ENCODE measurements at places on chromosomes 11 and 22.

DNA sequence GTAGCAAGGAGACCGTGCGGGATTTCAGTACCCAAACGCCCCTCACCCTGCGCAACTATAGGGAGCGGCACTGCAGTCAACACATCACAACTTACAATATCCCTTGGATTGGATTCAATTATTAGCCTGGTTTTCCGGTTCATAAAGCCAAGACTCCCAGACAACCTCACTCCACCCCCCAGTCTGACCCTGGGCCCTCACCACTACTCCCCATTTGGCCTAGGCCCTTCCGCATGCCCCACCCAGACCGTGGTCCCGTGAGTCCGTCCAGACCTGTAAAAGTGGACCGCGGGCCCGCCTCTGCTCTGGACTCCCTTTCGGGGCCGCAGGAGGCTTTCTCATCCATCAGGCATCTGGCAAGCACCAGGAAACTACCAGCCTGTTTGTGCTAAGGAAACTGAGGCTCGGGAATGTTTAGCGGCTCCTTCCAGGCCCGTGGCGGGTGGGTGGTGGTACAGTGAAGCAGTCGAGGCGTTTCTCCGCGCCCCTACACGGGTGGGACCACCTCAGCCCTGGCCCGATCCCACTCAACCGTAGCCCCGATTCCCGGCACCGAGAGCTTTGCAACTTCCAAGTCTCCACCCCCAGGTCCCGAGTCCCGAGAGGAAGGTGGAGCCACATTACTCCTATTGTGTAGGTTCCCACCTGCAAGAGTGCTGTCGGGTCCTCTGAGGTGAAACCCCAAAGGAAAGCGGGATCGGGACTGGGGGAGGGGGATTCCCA is 679 bp upstream of the DPP3 start:
- DNase-seq: no peak

- no peak for DNase-seq
Measured at GRCh38 chr11:68837583-68838571, 3.8 kb downstream of the CPT1A start.

DNA sequence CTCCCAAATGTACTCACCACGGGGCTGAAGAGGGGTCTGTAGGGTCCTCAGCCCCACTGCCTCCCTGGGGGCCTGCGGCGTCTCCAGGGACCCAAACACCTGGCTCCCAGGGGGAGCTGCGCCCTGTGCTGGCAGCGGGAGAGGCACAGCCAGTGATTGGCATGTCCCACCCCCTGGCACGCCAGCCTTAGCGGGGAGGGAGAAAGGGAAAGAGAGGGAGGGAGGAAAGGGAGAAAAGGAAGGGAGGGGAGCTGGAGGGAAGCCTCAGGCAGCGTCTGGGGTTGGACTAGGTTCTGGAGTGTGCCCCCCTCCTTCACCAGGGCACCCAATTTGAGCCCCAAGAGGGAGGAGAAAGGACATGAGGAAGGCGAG is at the start of gene CHRM1:
Gene CHRM1, minus strand, starts transcription at position 163 of the 372 bp plus-strand sequence. CDS start 10,263 bp downstream, outside the sequence.
- no peak for DNase-seq

- no peak for DNase-seq
Measured at GRCh38 chr11:92861634-92862033, 107.8 kb upstream of the MTNR1B start.

DNA sequence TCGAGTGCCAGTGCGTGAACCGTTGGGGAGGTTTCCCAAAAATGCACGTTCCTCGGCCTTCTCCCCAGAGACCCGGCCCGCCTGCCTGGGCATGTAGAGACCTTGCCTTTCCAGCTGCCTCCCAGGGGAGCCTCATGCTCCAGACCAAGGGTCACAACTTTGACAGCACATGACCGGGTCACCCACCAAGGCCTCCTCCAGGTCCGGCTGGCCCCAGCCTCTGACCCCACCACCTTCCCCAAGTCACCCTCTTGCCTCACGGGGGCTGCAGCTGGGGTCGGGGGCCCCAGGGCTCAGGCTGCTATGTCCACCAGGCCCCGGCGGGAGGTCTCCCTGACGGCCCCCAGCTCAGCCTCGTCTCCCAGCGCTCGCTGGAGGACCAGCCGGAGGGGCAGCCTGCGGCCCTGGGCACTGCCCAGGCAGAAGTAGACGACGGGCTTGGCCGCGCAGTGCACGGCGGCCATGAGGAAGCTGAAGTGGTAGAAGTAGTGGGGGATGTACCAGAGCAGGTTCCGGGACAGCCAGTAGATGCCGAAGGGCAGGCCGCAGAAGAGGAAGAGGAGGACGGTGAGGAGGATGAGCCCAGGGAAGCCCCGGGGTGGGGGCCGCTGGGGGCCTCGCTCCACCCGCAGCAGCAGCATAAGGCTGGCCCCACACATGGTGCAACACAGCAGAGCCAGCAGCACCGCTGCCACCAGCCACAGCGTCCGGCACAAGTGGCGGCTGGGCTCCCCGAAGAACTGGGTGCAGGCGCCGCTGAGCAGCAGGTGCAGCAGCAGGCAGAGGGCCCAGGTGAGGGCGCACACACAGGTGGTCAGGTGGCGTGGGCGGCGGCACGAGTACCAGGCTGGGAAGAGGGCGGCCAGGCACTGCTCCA is 4.4 kb downstream of the MRGPRE start:
- DNase-seq: no peak

DNA sequence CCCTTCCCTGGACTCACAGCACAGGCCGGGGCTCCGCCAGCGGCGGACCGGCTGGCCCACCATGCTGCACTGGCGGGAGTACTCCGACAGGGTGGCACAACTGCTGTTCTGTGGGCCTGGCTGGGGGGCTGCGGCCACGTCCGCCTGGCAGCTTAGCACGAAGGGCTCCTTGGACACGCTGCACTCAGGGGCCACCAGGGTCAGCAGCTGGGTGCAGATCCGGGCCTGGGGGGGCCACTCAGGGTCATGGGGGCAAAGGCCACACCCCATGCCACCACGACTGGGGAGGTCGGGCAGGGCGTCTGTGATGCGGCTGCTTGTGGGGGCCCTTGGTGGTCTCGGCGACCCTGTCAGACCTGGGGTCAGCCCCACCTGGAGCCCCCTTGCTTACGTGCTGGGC is 6.0 kb downstream of the MUC6 start:
- no peak for DNase-seq

GRCh38 chr11:101914341-101914737 is 471 bp upstream of the CEP126 start:
- no peak for DNase-seq

- no peak for DNase-seq
Measured at GRCh38 chr11:86717817-86718501, 45.5 kb upstream of the ME3 start.

GRCh38 chr22:48425091-48425506 is 1402.6 kb downstream of the BRD1 start:
- DNase-seq: no peak

DNA sequence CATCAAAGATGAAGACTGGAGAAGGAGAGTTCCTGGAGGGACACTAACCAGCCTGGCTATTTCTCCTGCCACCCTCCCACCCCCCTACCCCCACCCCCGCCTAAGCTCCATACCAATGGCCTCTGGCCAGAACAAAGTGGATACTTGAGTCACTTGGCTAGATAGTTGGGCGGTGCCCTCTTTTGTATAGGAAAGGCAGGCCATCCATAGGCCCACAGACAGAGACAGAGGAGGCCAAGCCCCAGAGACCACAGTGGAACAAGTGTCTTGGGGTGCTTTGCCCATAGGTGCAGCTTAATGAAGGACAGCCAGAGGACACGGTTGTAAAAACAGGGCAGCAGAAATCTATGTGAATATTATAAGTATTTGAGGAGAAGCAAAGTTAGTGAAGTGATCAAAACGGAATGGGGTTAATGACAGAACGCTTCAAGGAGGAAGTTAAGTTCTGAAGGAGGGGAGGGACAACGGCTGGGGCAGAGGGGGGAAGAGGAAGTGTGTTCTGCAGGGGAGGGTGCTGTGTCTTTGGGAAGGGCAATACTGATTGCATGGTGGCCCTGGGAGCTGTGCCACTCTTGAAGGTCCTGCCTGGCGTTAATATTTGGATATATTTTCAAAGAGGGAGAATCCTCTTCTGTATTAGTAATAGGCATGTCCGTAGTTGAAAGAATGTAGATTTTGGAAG is 32.7 kb downstream of the FLI1 start:
- DNase-seq: no peak

DNA sequence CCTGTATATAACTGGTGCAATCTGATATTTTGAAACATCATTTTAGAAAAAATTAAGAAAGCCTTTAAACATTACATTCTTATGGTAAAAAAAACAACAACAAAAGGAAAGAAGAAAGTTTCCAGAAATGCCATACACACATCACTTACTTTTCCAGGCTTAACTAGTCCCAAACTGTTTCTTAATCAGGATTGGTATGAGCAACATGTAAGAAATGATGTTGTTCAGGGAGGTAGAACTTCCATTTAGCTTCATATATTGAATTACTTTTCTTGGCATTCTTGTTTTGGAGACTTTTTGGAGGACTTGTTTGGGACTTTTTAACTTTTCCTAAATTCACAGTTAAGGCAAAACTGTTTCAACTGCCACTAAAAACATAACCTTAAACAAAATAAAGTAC is 791.5 kb downstream of the METTL15 start:
- DNase-seq: no peak

DNA sequence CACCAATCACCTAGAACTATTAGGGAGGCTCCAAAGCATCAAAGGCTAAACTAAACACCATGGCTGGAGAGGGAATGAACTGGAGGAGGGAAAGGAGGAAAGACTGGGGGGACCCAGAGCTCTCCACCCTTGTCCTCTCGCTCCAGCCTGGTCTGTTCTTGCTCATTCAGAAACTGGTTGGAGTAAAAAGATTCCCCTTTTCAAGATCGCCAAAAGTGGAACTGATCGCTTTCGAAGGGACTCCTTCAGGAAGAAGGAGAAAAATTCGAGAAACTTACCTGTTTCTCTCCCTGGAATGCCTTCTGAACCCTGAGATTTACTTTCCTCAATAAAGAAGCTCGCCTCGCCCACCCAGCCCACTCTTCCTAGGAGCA is 46.9 kb downstream of the OR4D9 start:
- no peak for DNase-seq

DNA sequence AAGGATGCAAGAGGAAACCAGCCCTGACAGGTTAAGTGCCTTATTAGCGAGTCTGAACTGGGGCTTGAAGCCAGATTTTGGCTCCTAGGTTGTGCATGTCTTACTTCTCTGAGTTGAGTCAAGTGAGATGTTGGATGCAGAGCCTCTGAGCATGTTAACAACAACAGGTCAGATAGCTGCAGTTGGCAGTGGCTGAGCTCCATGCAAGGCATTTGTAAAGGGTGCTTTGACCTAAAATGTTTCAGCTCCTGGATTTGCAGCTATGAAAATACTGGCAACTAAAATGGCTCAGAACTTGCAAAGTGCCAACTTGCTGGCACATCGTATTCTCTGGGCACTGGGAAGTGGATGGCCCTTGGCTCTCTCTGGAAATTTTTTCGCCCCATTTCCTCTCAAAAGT is 16.4 kb upstream of the CSRP3 start:
- DNase-seq: no peak

DNA sequence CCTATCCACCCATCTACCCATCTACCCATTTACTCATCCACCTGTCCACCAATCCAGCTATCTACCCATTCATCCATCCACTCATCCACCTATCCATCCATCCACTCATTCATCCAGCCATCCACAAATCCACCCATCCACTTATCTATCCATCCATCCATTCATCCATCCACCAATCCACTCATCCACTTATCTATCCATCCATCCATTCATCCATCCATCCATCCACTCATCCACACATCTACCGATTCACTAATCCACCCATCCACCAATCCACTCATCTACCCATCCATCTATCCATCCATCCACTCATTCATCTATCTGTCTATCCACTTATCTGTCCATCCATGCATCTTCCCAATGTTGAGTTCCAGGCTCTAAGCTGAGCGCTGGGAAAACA is 1.7 kb upstream of the SPI1 start:
- no peak for DNase-seq

DNA sequence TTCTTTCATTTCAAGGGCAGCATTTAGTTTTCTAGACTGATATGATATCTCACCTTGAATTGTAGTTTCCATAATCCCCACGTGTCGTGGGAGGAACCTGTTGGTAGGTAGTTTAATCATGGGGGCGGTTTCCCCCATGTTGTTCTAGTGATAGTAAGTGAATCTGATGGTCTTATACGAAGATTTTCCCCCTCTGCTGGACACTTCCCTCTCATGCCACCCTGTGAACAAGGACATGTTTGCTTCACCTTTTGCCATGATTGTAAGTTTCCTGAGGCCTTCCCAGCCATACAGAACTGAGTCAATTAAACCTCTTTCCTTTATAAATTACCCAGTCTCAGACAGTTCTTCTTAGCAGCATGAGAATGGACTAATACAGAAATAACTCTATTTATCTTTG is 851.1 kb upstream of the FAT3 start:
- DNase-seq: no peak

DNA sequence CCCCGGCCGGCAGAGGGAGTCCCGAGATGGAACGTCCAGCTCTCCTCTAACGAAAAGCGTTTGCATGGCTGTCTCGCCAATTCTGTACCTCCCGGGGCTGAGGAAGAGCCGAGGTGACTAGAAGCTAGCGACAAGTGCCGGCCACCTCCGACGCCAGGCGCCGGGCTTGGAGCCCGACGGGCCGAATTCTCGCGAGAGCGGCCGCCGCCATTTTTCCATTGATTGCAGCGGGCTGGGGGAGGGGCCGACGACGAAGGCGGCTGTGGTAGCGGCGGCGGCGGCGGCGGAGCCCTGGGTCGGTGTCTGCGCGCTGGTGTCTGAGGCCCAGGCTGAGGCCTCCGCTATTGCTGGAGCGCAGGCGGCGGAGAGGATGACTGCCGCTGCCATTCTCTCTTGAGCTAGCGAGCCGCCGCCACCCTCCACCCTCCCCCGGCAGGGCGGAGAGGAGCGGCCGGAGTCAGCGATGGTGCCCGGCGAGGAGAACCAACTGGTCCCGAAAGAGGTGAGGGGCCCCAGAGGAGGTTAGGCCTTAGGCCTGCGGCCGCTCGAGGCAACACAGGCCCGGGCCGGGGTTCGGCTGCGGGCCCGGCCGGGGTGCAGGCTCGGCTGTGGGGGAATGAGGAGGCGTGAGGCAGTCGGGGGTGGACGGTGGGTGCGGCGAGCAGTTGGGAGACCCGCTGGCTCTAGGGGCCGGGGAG is at the start of gene USP47:
Gene USP47, plus strand, starts transcription at position 250 of the 698 bp plus-strand sequence. Its CDS starts 214 bp downstream, at position 464.
- peak; percentile 86 for DNase-seq

All from SW 1271 (cell line).